Endothelial cell (in vitro differentiated cells): ENCODE measurements at places on chromosomes 2 and 18. TPM values are rescaled to one million over a fixed set of nuclear protein-coding genes. Genes with fewer than 3 reads are reported as not detected.

DNA sequence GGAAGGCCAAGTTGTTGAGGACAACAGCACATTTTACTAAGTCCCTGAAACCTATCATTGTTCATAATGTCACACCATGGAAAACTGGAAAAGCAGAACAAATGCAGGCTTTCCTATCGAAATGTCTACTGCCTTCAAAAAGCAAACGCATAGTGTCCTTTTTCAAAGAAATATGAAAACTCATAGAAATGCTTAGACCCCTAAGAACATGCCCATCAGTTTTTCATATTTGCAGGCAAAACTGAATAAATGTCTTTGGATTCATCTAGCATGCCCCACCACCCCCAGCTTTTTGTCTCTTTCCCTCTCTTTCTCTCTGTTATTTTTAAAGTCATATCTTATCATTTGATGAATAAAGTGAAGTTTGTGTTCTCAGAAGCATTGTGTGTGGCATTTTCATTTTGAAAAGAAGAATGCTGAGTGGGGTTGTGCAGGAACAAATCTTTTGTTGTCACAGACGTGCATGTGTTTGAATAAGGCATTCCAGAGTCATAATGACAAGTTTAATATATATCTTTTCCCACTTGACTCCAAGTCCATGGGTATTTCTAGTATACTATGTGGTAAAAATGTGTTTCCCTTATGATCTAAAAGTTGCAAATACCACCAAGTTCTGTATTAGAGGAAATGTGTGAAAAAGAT lies 2180.0 kb upstream of the PIK3C3 start:
- no peaks in the 10 kb centered on the region for H3K4me1 ChIP-seq
- DNase-seq: no peak
- no peaks in the 10 kb centered on the region for H3K27me3 ChIP-seq
- H3K36me3 ChIP-seq: no peaks in the 10 kb centered on the region
- H3K4me3 ChIP-seq: no peak overlapping the region

DNA sequence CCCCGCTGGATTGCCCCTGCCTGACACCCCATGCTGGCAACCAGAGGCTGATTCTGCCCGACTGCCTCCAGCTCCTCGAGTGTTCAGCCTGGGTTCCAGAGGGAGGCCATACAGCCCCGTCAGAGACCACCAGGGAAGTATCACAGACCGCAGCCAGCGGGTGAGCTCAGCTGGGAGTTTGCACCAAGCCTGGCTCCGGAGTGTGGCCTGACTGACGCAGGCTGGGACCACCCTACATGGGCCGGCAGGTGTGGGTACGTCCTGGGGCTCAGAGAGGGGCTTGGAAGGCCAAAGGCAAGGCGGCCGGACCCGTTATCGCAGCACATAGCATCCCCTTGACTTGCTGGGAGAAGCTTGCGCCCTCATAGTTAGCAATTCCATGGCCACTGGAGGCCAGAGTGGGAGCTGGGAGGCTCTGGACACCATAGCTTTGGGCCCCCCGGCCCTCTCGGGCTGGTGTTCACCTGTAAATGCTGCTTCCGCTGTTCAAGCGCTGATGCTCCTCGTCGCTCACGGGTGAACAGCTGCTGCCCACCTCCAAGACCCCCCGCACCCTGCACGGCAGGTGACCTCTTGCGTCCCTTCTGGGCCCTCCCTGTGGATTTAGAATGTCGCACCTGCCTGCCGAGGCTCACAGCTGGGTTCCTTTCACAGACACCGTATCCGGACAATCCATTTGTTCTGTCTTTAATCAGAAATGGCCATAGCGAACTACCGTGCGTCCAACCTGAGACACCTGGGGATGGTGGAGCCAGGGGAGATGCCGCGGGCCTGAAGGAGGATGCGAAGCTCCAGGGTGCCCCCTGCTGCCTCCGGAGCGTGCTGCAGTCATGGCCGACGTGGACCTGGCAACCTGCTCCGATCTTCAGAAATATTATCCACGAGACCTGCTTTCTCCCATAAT lies 31.2 kb upstream of the SLC66A3 start:
- no peak overlapping the region for H3K4me3 ChIP-seq
- peak; percentile 89 for DNase-seq
- peaks cover 5% of the 10 kb centered on the region for H3K27me3 ChIP-seq
- peaks cover 13% of the 10 kb centered on the region for H3K4me1 ChIP-seq
- no peaks in the 10 kb centered on the region for H3K36me3 ChIP-seq

STPG4 gene
- total RNA-seq: not detected

DNA sequence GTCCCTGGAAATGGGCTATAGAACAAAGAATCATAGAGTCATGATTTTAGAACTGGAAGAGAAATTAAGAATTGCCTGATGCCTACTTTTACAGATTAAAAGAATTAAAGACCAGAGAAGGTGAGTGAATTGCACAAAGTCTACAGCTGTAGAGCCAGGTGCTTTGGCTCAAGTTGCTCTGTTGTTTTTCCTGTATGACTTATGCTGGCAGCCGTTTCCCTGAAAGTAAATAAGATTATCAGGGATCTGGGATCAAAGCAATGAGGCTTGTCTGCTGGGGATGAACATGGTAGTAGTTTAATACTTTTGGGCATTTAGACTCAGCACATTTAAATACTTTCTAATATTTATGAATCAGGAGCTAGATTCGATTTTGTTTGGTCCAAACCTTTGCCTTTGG lies 166.9 kb downstream of the PRPF40A start:
- no peak for DNase-seq
- H3K4me1 ChIP-seq: peaks cover 28% of the 10 kb centered on the region
- H3K27ac ChIP-seq: no peak overlapping the region
- H3K27me3 ChIP-seq: peaks cover 13% of the 10 kb centered on the region

DNA sequence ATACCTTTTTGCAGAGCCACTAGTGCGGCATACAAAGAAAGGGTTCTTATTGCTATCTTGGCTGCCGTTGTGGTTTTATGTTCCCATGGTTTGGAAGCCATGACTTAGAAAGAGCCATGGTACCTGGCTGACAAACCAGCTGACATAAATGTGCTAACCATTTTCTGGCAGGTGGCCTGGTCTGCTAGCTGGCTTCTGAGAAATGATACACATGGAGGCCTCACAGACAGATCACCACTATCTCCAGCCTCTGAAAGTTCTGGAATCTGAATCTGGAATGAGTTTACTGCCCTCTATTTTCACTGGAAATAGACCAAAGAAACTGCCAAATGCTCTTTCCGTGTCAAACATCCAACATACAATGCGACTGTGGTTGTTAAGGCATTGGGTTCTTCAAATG lies 123.7 kb downstream of the QPCT start:
- H3K27ac ChIP-seq: no peak overlapping the region
- DNase-seq: no peak
- H3K36me3 ChIP-seq: no peaks in the 10 kb centered on the region
- no peaks in the 10 kb centered on the region for H3K4me1 ChIP-seq

SRBD1 gene
- 18.2 TPM for total RNA-seq

- no peaks in the 10 kb centered on the region for H3K36me3 ChIP-seq
- H3K4me1 ChIP-seq: no peaks in the 10 kb centered on the region
- DNase-seq: no peak
- H3K4me3 ChIP-seq: no peak overlapping the region
- H3K27ac ChIP-seq: no peak overlapping the region
Measured at GRCh38 chr18:31482051-31482450, 15.9 kb upstream of the DSG2 start.

DNA sequence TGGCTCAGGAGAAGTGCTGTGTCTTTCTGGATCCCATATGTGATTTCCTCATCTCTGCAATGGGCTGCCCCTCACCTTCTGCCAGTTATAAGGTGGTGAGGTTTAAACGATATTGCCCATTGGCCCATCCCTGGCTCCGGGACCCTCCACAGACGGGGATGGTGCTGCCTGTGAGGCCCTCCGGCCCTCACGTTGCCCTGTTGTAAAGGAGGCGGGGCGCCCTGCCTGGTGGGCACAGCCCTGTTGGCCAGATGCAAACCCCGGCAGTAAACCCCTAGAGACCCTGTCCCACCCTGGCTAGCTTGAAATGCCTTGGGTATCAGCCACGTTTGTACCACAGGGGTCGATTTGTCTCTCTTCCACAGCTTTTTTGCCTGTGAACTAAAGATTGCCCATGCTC lies 7.4 kb downstream of the ARHGEF4 start:
- DNase-seq: no peak
- no peak overlapping the region for H3K4me3 ChIP-seq
- peaks cover 10% of the 10 kb centered on the region for H3K27me3 ChIP-seq
- H3K36me3 ChIP-seq: no peaks in the 10 kb centered on the region

DNA sequence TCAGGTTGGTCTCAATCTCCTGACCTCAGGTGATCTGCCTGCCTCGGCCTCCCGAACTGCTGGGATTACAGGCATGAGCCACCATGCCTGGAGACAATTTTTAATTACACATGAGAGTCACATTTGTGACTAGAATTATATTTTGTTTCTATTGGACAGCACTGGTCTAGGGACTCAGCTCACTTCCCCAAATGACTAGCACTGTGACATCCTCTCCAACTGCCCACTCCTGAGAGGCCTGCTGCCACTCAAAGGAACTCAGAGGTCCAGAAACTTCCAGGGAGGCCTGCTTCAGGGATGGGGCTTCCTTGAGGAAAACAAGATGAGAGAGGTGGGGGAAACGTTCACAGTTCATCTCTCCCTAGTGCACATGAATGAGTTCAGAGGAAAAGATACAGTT lies 29.5 kb downstream of the TMEM163 start:
- peaks cover 21% of the 10 kb centered on the region for H3K4me1 ChIP-seq
- H3K36me3 ChIP-seq: peaks cover 7% of the 10 kb centered on the region
- no peak overlapping the region for H3K4me3 ChIP-seq
- no peak for DNase-seq

DNA sequence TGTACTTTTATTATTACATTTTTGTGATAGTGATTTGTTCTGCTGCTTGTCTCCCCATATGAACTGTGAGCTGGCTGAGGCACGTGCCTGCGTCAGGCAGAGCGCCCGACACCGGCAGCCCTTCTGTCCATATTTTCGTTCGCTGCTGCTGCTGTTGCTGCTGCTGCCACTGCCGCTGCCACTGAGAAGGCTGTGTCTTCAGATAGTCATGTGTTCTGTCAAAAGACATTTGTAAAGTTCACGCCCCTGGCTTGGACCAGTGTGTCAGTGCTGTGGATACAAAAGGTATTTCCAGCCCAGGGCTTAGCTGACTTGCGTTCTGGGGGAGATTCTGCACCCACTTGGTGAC lies 47.0 kb downstream of the TWIST2 start:
- H3K27ac ChIP-seq: no peak overlapping the region
- no peaks in the 10 kb centered on the region for H3K4me1 ChIP-seq
- peaks cover 4% of the 10 kb centered on the region for H3K27me3 ChIP-seq

AKAIN1 gene
- total RNA-seq: not detected

SKOR2 gene
- total RNA-seq: 0.38 TPM

GRCh38 chr2:122236152-122236874 lies 480.9 kb downstream of the TSN start:
- H3K36me3 ChIP-seq: no peaks in the 10 kb centered on the region
- no peak overlapping the region for H3K4me3 ChIP-seq
- peaks cover 2% of the 10 kb centered on the region for H3K27me3 ChIP-seq
- no peak for DNase-seq
- peaks cover 3% of the 10 kb centered on the region for H3K4me1 ChIP-seq

DNA sequence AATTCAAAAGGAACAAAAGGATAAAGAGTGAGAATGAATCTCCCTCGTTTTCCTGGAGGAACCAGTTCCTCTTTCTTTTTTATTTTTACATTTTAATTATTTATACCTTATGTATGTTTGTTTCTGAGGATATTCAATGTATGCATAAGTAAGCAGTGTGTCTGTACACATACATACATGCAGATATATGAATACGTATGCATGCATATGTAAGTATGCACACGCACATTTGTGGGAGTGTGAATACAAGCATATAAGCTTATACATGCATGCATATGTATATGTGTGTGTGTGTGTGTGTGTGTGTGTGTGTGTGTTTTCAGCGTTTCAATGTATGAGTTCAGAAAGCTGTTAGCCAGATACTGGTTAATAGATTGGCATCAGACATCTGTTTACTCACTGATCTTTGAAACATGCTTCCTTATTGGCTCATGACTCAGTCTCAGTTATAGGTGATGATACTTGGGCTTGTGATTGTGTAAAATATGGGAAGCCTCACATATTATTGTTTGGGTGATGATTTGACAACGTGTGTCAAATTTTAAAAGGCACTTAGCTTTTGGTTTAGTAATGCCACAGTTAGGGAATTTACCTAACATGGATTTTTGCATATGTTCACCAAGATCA lies 279.7 kb upstream of the TRIB2 start:
- peaks cover 3% of the 10 kb centered on the region for H3K4me1 ChIP-seq
- H3K27me3 ChIP-seq: no peaks in the 10 kb centered on the region
- H3K27ac ChIP-seq: no peak overlapping the region

POTEE gene
- 0.36 TPM for total RNA-seq

DNA sequence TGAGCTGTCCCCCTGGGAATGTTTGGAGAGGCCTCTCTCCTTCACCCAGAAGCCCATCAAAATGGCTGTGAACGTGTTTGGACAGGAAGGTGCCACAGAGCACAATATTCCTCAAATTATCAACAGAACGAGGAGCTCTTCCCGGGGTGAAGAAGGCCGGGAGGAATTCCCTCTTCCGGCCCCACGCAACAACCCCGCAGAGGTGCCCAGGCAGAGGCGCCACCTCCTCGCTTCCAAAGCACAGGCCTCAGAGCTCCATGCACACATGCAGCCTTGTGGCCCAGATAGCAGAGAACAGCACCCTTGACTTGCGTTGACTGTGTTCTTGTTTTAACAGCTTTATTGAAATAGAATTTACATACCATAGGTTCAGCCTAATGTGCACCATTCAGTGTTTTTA lies 152.5 kb upstream of the SALL3 start:
- H3K4me1 ChIP-seq: no peaks in the 10 kb centered on the region
- H3K27ac ChIP-seq: no peak overlapping the region
- H3K36me3 ChIP-seq: peaks cover 22% of the 10 kb centered on the region

DNA sequence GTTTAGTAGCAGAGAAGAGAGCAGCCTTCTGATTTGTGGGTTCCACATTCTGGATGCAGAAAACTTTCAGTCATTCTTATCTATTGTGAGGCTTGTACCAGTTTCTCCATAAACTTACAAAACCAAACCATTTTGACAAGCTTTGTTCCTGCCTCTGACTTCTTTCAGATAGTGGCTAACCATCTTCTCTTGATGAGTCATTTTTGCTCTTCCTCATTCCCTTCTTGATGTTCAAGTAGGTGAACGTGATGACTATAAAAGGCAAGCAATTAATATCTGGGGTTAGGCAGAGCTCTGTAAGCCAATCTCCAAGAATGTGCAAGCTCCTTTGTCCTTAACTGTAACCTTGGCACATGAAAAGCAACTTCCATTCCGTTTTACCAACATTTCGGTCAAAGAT lies 2083.1 kb upstream of the PIK3C3 start:
- no peak overlapping the region for H3K4me3 ChIP-seq
- H3K27me3 ChIP-seq: no peaks in the 10 kb centered on the region
- DNase-seq: no peak

- peak overlapping the region; percentile 57 for H3K27ac ChIP-seq
- no peak overlapping the region for H3K4me3 ChIP-seq
- peaks cover 4% of the 10 kb centered on the region for H3K4me1 ChIP-seq
- no peak for DNase-seq
Measured at GRCh38 chr2:28357948-28358667, 34.5 kb upstream of the FOSL2 start.

GRCh38 chr2:96427917-96428316 lies 77.2 kb downstream of the NEURL3 start:
- H3K27me3 ChIP-seq: peaks cover 2% of the 10 kb centered on the region
- DNase-seq: no peak
- peaks cover 6% of the 10 kb centered on the region for H3K36me3 ChIP-seq
- H3K4me1 ChIP-seq: no peaks in the 10 kb centered on the region
- no peak overlapping the region for H3K4me3 ChIP-seq
